Activated CD4-positive, CD25-positive, alpha-beta regulatory T cell treated with anti-CD3 and anti-CD28 coated beads, Interleukin-2, amount 50 U/mL, for 72 hours (primary cell): ENCODE measurements at places on chromosomes 2 and 18.

GRCh38 chr2:148027822-148028221 is 6.9 kb downstream of the MBD5 start:
- no peak for DNase-seq

GRCh38 chr2:223054193-223054781 is 2.3 kb downstream of the KCNE4 start:
- DNase-seq, result no peak

- peak; percentile 59 for DNase-seq
Measured at GRCh38 chr18:48928787-48929186, 22.0 kb downstream of the SMAD7 start.

DNA sequence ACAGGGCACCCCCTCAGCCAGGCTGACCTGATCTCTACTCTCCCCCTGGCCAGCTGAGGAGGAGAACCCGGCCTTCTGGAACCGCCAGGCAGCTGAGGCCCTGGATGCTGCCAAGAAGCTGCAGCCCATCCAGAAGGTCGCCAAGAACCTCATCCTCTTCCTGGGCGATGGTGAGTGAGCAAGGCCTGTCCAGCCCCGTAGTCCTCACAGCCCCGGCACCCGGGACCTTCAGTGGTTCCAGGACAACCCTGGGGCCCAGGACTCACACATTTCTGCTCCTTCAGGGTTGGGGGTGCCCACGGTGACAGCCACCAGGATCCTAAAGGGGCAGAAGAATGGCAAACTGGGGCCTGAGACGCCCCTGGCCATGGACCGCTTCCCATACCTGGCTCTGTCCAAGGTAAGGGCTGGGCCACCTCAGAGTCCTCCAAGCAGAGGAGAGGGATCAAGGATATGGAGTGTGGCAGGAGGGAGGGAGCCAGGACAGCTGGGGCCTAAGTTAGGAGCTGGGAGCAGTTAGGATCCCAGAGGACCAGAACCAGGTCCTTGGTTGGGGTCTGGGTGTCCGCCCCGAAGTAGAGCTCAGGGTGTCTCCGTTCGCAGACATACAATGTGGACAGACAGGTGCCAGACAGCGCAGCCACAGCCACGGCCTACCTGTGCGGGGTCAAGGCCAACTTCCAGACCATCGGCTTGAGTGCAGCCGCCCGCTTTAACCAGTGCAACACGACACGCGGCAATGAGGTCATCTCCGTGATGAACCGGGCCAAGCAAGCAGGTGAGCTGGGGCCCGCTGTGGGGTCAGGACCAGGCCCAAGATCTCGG is 555 bp downstream of the ALPI start:
- DNase-seq, result no peak

- DNase-seq, result no peak
Measured at GRCh38 chr2:69348781-69349180, 38.2 kb downstream of the GFPT1 start.

- DNase-seq, result no peak
Measured at GRCh38 chr2:38323623-38324022, 53.5 kb downstream of the ATL2 start.

DNA sequence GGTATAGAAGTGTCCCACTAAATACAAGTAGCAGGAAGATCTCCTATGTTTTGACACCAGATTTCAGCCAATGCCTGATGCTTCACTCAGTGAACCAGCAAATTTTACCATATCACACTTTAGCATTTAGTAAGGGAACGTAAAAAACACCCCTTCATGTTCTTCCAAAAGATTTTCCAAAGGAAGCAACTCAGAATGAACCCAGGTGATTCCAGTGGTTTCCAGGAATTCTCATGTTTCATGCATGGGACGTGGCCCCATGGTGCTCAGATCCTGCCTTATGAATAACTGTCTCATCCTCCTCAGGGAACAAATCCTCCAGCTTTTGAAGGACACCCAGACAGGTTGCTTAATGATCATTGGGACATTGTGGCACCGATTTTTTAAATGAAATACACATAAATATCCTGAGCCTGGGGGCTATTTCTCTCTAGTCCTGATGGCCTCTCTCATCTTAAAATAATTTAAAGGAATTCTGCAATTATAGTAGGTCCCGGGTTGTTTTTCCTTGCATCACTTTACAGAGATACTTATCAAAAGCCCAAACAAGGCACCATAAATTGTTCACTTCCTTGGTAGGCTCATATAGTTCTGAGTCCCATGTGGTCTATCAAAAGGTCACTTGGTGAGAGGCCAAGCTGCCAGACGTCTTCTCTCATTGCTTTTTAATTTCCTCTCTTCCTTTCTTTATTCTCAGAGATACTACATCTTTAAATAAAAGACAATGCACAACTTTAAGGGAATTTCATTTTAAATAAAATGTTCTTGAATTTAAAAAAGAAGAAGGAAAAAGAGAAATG is 261.0 kb downstream of the ZNF516 start:
- no peak for DNase-seq

- DNase-seq, result no peak
Measured at GRCh38 chr18:59022167-59022945, 117.3 kb upstream of the SEC11C start.

DNA sequence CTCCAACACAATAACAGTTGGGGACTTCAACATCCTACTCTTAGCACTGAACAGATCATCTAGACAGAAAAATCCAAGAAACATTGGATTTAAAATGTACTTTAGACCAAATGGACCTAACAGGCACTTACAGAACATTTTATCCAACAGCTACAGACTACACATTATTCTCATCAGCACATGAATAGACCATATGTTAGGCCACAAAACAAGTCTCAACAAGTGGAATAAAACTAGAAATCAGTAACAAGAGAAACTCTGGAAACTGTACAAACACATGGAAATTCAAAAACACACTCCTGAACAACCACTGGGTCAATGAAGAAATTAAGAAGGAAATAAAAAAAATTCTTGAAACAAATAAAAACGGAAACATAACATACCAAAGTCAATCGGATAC is 117.5 kb downstream of the ACVR1 start:
- DNase-seq, result no peak

- DNase-seq, result no peak
Measured at GRCh38 chr2:174590928-174591648, 6.5 kb downstream of the WIPF1 start.

- DNase-seq, result no peak
Measured at GRCh38 chr2:222732489-222733178, 61.2 kb downstream of the MOGAT1 start.

DNA sequence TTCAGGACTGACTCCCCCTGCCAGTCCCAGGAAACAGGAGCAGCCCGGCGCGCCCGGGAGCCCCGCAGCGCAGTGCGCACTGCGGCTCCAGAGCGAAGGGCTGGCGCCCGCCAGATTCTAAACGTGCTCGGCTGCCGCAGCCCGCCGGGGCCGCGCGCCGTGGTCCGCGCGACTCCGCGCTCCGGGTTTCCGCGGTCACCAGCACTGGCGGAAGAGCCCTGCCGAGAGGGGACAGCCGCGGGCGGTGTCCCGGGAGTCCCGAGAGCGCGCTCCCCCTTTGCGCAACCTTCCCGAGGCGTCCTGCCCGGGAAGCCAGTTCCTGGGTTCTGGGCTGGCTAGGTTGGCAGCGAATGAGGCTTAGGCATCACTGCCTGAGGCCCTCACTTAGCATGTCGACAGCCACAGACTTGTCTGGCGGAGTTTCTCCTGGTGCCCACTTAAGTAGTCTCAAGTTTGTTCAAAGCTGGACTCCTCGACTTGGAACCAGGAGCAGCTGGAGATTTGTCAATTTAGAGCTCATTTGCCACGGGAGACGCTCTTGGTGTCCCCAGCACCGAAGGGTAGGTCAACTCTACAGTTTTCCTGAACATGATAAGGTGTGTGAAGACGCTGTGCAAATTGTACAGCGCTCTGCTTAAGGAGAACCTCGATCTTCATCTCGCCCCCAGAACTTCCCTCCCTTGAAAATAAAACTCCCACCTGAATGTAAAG is 1.5 kb upstream of the VSNL1 start:
- DNase-seq, result no peak

- DNase-seq, result no peak
Measured at GRCh38 chr2:72678024-72678423, 147.8 kb downstream of the EXOC6B start.

GRCh38 chr2:102061962-102062795 is 70.4 kb downstream of the IL1R2 start:
- no peak for DNase-seq

DNA sequence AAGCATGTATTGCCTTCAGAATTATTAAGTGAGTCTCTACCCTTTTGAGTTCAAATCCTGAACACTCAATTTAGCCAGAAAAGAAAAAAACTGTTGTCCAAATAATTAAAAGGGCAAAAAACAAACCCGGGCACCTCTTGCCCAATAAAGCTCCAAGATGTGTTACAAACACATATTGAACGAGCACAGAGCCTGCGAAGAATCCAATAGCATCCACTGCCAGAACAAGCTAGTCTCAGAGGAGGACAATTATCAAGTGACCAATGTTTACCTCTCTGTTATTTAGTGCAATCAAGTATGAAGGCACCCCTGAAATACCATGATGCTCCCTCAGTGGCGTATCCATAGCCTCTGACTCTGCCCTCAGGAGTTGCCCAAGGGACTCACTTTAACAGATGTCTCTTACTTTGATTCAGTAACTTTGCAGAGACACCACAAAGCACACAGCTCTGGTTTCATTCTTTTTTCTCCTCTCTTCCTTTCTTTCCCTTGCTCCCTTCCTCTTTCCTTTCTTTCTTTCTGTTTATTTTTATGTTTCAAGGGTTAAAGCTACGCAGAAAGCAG is 93.5 kb upstream of the SPATS2L start:
- DNase-seq, result no peak

- DNase-seq, result no peak
Measured at GRCh38 chr2:170235860-170236679, 58.1 kb downstream of the MYO3B start.

- DNase-seq, result no peak
Measured at GRCh38 chr18:3345885-3346284, 84.0 kb downstream of the MYL12B start.

DNA sequence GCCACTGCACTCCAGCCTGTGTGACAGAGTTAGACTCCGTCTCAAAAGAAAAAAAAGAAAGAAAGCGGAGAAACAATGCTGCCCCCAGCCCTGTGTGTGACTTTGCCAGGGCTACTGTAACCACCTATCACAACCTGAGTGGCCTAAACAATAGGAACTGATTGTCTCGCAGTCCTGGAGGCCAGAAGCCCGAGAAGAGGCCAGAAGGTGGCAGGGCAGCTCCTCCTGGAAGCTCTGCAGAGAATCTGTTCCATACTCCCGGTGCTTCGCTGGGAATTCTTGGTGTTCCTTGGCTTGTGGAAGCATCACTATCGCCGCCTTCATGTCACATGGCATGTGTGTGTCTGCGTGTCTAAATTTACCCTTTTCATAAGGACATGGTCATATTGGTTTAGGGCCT is 14.4 kb upstream of the RAB17 start:
- DNase-seq, result no peak

DNA sequence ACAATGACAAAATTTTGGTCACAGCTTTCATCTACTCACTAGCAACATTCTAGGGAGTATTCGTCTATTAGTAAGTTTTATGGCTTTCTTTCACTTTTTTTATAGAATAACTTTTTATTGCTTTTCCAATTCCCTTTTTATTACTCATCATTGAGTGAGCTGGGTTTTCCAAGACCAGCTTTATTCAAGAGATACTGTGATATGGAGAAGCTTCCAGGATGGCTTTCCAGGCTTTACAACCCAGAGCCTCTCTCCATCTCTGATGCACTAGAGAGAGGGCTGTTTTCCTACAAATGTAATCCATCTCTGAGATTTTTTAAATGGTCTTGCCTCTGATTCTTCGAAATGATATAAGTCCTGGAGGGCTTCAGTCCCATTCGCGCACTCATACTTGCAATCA is 118.3 kb downstream of the LDLRAD4 start:
- no peak for DNase-seq

- DNase-seq, result no peak
Measured at GRCh38 chr2:144645083-144645778, 125.3 kb upstream of the ZEB2 start.

GRCh38 chr2:225454412-225454811 is 54.9 kb downstream of the NYAP2 start:
- DNase-seq, result no peak

GRCh38 chr2:65465124-65465523 is 32.7 kb upstream of the SPRED2 start:
- DNase-seq, result no peak

GRCh38 chr2:46294176-46294836 is 2.9 kb upstream of the EPAS1 start:
- no peak for DNase-seq

DNA sequence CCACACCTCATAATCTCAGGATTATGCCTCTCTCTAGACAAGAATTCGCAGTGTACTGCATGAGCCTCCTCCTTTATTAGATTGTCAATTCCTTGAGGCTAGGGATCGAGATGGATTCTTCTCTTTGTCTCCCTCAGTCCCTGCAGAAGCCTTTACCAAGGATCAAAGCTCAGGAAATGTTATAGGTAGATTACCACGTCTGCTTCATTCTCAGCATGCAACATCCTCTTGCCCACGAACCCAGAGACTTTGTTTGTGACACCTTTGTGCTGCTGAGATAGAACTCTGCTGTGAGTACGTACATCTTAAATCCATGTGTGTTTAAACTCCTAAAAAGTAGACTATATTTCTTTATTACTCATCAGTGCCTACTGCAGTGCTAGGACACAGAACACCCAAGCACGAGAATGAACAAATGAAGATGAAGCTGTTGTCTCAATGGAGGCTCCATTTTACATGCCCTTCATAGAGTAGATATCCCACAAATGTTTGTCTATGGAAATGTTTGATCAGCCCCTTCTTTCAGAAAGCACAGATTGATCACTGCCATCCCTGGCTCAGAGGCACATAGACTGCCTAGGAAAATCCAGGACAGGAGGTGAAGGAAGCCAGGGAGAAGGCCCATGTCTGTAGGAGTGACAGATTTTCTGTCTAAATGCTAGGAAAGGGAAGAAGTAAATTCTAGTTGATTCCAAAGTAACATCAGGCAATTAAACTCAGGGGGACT is 98.8 kb upstream of the KLHL29 start:
- no peak for DNase-seq

DNA sequence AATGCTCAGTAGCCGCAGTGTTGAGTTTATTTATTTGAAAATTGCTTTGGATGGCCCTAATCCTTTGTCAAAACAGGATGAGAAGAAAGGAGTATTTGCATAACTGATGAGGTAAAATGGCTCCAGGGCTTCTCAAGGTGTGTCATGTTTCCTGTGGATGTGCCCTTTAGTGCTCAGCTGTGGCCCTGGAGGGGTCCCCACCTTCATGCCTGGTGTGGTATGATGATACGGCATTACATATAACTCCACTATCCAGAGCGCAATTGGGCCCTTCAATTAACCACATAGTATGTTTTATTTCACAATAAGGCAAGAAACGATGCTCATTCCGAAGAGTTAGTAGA is 39.8 kb upstream of the TMEM178A start:
- DNase-seq, result no peak
